Naive thymus-derived CD8-positive, alpha-beta T cell (primary cell): ENCODE measurements at places on chromosomes 6 and 20.

DNA sequence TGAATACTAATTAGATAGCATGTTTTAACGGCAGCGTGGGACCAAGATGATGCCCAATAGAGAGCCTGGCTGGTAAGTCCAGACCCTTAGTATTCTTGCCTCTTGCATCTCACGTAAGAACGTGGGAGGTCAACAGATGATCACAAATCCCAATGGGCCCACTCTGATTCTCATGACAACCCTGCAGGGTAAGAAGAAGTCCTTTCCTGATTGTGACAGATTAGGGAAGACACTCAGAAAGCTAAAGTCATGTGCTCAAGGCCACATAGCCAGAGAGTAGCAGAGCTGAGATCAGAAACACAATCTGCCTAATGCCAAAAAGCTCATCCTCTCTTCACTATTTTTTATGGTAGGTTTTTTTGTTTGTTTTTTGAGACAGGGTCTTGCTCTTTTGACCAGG, 103.8 kb downstream of the RALGAPA2 start:
- DNase-seq, result no peak

GRCh38 chr6:112113431-112113830, 26.0 kb downstream of the FAM229B start:
- DNase-seq, result no peak

GRCh38 chr20:51801122-51801822, 1.0 kb downstream of the SALL4 start:
- DNase-seq, result no peak

DNA sequence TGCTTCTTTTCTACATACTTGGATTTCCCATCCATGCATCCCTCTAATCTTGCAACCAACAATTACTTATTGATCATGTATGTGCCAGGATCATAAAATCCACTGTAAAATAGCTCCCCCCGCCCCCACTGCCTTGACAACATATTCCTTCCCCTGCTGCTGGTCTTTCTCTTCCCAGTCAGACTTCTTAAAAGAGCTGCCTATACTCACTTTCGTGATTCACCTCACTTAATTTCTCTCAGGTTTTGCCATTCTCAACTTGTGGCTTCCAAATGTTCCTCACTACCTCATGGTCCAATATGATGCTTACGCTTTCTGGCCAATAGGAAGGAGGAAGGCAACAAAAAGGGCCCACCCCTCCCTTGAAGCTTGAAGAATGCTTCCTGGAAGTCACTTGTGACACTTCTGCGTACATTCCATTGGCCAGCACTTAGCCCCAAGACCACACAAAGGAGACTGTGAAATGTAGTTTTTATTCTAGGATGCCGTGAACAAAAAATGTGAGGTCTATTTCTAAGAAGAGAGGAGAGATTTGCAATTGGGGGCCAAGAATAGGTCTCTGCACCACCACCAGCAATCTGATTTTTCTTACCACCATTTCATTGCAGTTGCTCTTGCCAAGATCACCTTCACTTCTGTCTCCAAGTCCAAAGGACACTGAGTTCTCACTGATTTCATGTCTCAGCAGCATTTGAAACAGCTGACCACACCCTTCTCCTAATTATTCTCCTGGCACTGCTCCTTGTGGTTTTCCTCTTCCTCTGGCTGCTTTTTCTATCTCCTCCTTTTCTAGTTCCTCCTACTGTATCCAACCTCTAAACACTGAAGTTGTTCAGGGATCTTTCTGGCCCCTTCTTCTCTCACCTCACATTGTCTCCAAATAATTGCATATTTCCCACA, 30.8 kb downstream of the CD164 start:
- DNase-seq, result no peak

DNA sequence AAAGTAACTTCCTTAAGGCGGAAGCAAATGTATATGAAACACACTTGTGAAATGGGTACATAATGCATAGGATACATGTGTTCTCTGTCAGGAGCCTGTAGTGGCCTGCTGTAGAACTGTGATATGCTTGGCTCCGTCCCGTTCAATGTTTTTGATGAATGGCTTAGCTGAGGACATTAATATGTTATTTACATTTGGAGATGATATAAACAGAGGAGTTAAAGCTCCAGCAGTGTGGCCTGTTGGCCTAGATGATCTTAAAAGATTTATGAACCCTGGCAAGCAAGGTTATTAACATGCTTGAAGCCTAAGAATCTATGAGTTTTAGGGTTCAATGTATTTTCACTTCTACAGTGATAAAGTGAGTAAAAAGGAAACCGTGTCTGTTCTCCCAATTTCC, 59.2 kb downstream of the AKAP12 start:
- DNase-seq, result no peak

- no peak for DNase-seq
These were observed 15.2 kb downstream of the TMEM200A start for GRCh38 chr6:130381012-130381411.

DNA sequence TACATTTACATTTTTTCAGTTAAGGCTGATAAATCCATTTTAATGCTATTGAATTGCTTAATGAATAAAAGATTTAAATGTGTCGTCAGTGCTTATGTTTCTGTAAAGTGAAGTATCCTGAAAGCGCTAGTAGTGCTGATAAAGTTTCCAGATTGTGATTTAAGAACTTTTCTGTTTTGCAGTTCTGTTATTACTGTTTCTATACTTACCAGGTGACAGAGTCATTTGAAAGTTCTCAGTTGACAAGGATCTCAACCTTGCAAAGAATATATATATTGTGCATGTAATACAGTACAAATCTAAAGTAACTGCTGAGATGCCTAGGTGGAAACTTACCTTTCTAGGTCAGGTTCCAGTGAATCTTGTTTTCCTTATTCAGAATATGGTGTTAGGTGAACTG, 201.8 kb downstream of the ARID1B start:
- no peak for DNase-seq

DNA sequence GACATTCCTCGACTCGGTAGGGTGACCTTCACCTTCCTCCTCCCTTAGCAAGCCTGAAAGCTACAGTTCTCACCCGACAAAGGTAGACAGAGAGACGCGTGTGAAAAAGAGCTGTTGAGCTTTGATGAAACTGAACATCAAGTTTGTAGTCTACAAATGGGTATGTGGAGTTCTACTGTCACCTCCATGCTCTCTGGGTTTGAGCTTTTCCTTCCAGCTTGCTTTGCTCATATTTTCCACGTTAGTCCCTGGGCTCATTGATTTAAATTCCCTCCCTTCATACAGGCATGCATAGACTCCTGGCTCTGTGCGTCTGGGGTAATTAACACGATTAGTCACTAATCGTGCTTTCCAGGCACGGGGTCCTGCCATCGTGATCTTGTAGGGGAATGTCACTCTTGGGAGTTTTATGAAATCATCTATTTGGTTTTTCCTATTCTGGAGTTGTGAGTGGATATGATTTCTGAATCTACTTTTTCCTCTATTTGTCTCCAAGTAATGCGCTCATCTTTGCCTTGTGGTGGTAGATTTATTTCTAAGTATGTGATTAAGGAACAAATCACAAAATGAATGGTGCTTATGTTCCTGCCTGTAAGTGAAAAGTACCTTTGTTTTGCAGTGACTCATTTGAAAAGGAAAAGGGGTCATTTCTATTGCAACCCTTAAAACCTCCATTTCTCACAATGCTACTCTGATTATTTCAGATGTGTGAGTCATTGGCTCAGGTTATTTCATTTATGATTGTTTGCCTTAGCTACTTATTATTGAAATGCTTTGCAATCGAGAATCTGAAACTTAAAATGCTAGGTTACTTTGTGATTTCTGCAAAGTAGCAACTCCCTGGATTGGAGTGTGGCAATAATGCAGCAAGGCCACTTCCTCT, 154.6 kb downstream of the ZDHHC14 start:
- DNase-seq, result no peak

- DNase-seq, result no peak
These were observed 27.2 kb downstream of the KCNQ2 start for GRCh38 chr20:63445075-63445734.

DNA sequence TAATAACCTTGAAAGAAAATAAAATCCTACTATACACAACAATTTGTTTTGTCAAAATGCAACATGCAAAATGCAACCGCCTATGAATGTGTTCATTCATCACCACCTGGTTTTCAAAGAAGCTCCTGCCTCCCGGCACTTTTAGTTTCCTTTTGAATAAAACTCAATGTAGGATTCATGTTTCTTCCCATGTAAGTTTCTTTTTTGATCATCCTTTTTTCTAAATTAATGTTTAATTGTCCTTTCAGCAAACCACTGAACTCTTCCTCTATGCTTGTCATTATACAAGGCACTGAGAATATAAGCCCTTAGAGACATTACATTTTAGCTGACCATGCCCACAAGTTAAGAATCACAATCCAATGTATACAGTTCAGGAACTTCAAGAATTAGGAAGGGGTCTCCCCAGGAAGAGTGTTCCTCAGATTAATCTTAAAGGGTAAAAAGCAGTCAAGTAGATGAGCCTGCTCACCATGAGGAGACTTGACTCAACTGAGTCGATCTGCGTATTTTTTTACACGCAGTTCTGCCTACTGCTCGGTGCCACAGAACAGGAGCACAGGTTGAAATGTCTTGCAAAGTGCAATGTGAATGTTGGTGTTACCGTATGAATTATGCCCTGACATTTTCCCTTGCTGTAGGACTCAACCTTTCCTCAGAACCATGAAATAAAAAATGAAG, 7.2 kb upstream of the THEMIS start:
- no peak for DNase-seq

DNA sequence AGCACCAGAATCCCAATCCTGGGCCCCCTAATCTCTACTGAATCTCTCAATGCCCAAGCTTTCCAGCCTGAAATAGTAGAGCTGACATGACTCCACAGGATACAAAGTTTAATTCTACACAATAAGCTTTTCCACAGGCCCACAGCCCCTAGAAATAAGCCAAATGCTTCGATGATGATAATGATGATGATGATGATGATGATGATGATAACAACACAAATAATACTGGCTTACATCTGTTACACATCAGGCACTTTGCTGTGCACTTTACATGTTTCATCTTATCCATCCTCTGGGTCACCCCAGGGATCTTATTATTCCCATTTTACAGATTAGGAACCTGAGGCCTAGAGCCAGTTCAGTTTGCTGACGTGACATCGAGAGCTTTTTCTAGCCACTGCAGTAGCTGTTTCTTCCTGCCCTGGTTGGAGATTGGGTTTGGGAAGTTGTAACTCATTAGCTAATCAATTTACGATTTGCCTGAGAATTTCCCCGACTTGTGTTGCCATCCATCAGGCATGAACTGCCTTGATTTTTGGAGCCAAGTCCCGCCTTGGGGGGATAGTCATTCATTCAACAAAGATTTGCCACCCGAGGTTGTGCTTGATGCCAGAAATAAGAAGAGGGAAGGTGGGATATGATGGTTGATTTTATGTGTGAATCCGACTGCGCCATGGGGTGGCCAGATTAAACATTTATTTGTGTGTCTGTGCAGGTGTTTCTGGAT, 20.4 kb downstream of the KCNB1 start:
- DNase-seq, result no peak

DNA sequence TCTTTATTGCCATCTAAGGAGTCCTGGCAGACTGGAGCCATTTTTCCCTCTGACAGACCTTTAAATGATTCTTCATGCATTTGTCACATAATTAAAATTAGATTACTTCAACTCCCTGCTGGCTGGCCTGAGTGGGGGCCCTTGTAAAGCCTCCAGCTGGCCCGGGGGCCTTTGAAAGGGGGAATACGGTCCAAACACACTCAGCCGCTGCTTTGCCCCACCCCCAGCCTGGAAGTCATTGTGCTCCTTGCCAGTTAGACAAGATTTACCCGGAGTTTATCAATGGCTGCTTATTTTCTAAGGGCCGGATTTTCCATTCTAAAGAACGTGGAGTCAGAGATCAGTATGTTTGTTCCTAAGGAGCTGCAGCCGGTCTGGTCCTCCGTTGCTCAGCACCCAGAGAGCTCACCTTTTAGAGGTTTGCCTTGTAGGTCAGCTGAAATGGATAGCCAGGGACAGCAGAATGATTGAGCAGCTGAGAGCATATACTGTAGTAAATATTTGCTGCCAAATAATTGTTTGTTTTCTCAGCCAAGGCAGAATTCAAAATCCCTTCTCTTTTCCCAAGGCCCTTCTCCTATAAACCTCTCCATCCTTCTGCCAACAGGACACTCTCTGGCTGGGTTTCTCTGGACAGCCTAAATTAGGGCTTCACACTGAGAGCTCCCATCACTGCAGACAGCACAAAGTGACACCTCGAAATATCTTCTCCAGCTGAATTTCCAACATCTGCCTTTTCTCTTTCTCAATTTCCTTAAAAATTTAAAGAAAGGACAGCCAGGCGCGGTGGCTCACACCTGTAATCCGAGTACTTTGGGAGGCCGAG, 68.4 kb upstream of the RBM24 start:
- no peak for DNase-seq

DNA sequence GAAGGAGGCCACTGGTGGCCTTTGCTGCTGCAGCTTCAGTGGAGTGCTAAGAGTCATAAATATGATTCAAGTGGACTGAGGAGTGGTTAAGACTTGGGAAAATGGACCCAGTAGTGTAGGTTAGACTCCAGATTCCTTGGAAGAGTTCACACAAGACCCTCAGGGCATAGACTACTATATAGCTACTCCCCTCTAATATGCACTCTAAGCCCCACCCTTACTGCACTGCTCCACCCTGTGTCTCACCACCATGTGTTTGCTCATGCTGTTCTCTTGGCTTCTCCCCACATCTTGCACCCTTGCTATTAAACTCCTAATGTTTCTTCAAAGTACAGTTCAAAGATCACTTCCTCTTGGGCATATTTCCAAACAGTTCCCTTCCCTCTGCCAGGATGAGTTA, 5.7 kb downstream of the KCNQ5 start:
- no peak for DNase-seq

DNA sequence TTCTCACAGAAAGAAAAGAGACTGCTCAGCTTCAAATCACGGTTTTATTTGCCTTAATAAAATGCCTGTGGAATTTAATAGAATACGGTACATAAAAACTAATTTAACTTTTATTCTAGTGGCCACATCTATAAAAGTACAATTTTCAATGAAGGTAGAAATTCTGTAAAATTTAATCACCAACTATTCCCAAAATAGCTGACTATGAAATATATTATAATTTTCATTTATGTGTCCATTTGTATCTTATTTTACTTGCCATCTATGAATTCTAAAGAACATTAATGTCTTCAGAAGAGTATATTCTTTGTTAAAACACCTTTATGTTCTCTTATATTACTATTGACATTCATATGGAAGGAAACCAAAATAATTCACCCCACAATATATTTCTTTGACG, 192.6 kb downstream of the BTBD3 start:
- no peak for DNase-seq

- DNase-seq, result peak; percentile 36
These were observed 10.8 kb downstream of the L3MBTL3 start for GRCh38 chr6:130029163-130029562.
